ENCODE measurements at places on chromosomes 5 and 9.

- DNase-seq: no peak
These were observed 70.9 kb upstream of the KLF9 start for GRCh38 chr9:70485273-70485858.

DNA sequence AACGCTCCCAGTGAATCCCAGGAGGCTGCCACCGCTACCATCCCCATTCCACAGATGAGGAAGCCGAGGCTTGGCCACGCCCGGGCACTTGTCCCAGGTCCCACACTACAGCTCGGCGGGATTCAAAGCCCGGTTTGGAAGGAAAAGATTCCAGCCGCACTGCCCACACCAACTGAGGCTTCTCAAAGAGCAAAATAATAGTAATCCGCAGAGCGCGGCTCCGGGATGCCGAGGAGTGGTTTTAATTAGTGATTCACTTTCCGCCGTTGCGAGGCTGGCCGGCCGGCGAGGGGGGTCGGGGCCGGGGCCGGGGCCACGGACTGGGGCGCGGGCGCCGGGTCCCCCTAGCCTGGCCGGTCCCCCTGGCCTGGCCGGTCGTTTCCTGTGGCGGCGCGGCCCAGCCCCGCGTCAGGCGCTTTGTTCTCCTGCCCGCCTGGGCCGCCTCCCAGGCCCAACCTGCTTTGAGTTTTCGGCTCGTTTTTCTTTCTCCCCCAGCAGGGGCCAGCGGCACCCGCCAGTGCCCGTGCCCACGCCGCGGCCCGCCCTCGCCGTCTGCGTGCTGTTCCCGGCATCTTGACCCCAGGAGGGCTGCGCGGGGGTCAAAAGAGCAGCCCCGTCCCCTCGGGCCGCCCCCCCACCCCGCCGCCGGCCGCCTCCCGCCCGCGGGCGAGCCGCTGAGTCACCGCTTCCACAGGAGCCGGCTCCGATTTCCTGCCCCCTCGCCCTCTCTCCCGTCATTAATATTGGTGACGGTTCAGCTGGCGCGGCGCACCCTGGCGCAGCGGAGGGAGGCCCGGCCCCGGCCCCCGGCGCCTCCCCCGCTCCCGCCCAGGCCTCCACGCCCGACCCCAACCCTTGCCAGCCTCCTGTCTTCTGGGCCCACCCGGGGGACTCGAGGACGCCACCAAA is 31.2 kb downstream of the FGF18 start:
- peak; percentile 34 for DNase-seq

DNA sequence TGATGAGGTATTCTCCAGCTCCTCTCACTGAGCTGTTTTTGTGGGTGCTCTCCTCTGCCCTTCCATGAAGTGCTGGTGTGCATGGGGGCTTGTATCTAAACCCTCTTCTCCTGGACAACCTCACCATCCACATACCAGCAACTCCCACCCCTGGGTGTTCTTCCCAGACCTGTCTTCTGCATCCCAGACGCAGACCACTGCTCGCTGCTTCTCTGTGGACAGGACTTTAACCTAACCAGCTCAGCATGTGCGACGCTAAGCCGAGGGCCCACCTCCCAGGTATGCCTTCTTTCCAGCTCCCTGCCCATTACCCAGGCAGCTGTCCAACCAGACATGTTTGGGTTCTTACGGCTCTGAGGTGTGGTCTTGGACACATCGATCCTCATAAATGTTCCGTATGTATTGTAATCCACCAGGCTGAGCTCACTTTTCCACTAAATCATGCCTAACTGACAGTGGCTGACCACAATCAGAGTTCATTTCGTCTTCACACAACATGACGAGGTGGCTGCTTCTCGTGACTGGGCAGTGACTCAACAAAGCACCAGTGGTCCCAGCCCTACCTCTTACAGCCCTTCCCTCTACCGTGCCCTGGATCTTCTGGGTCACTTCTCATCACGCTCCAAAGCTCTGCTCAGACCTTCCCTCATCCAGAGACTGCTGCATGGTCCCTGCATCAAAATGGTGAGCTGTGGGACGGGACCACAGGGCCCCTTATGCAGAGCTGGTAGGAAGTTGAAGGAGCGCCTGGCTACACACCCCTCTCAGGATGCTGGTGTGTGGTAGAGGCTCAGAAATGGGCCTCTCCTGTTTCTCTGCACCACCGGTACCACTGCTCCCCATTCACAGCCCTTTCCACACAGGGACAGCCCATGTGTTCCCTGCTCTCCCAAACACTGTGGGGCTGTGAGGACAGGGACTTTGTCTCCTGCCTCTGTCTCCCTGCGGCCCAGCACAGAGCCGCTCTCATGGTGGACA is 9.6 kb upstream of the PTGES2 start:
- no peak for DNase-seq

DNA sequence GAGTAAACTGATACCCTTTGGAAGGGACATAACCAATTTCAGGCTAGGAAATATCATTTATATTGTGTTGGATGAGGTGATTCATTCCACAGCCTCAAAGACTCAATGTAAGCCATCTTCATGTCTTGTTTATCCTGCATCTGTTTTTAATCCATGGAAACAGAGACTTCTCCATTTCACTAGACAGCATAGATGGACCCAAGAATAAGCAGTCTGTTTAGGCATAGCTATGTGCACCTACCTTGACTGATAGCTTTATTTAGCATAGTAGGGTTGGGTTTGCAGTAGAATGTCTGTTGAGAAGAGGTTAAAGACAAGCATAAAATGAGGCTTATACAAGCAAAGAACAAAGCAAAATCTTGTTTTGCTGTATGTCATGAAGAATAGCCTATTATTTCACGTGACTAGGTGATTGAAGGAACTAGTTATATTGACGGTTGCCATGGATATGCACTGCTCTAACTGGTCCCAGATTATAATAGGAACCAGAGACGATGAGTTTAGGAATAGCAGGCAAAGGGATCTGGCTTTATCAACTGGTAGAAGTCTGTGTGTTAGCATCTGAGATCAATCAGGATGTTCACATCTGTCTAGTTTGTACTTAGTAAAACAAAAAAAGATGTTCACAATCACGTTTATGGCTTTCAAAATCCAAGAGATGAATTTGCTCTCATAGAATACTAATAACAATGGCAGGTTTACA is 154.8 kb upstream of the KLF9 start:
- no peak for DNase-seq

DNA sequence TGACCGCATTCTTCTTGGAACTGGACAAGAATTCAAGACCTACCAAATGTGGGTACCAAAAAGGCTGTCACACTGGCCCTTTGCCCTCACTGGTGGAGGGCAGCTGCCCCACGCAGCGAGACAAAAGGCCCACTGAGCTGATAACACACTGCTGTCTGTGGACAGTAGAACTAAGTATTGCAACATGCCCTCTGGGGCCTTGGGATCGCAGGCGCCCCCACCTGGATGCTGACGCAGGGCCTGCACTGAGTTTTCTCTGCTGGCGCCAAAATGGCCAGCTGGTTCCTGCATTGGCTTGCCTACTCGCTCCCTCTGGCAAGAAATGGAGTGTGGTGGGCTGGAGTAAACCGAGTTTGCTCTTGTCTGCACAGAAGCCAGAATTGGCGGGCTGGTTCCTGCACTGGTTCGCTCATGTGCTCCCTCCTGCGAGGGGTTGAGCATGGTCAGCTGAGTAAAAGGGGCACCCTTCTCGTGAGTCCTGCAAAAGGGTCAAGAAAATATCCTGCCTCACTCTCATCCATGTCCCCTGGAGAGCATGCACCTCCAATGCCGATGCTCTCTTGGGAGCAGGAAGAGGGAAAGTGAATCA is 55.7 kb downstream of the NXNL2 start:
- DNase-seq: no peak

DNA sequence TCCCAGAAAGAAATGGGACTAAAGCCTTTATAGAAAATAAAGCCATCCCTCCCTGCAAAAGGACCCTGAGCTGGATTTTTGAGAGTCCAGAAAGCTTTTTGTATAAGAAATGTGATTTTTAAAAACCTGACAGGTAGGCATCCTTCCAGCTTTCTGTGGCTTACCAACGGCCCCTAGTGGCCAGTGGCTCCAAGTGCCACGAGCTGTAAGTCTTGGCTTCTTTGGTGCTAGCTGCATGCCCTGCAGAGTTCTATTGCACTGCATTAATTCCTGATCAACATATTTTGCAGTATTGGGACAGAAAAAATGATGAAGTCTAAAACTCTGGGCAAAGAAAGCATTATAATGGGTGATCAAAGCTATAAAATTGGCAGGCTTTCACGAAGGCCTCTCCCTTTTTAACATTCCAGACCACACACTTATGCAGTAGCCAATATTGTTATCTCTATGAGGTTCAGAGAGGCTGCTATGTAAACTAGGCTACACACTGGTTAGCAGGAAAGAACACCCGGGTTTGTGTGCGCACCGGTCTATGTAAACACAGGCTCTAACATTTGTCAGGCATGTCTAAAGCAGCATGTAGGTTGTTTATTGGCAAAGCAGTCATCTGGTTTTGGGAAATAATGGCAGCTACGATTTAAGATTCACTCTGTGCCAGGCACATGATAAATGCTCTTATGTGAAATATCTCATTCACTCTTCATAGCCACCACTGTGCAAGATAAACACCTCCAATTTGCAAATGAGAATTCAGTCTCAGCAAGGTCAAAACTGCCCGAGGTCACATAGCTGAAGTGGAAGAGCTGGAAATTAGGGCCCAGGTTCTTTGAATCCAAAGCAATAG is 55.2 kb downstream of the NMUR2 start:
- no peak for DNase-seq

DNA sequence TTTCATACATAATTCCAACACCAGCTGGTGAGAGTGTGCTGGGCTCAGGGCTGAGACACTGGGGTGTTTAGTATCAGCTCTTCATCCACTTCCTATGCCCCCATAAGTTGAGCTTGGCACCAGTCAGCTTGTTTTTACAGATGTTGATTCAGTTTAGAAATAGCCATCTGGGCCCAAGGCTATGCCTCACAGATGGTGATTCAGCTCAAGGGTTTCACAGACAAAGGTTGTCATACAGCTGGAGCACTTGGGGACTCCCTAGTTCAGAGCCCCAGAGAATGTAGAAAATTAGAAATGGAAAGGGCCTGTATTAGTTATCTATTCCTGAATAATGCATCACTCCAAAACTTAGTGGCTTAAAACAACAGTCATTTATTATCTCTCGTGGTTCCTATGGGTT is 10.3 kb upstream of the CRHBP start:
- DNase-seq: no peak

- no peak for DNase-seq
These were observed 48.8 kb upstream of the SLC25A51 start for GRCh38 chr9:37952731-37953130.

DNA sequence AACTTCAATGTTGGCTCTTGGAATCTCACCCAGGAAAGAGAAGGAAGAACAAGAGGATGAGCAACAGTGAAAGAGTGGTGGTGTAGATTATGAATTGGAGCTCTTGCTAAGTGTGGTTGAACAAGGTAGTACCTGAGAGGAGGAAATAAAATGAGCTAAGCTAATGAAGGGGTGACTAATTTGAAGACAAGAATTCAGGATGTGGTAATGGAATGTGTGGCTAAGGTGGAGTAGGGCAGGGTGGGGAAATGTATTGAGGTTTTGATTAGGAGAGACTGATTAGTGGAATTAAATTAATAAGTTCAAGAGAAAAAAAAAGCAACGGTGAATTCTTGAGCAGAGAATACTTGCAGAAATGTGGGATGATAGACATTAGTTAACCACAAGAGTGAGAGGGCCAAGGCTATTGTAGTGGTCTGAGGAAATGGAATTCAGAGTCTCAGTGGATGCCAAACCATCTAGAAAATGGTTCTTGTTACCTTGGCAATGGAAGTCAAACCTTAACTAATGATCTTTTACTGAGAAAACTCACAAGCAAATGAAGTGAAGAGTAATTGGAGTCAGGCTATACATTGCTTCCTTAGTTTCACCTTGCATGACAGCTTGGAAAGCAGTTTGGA is 648.3 kb upstream of the ZNF608 start:
- DNase-seq: no peak

DNA sequence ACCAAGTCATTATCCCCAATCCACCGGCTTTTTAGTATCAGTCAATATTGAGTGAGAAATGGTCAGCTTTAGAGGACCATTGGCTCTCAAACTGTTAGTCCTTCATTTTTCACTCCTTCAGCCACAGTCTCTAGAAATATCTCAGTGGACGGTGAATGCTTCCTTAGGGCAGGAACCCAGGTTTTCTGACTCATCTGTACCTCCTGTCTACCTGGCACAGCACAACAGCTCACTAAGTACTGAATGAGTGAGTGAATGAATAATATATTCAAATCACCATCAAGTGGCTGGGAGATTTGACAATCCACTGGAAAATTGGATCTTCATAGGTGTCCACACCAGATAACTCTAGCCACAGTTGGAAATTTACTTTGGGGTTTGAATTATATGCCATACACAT is 609.5 kb upstream of the CLINT1 start:
- DNase-seq: no peak

- DNase-seq: no peak
These were observed 341.8 kb downstream of the MAN2A1 start for GRCh38 chr5:110031402-110032140.

- DNase-seq: no peak
These were observed 84.4 kb upstream of the RARS1 start for GRCh38 chr5:168401880-168402279.

DNA sequence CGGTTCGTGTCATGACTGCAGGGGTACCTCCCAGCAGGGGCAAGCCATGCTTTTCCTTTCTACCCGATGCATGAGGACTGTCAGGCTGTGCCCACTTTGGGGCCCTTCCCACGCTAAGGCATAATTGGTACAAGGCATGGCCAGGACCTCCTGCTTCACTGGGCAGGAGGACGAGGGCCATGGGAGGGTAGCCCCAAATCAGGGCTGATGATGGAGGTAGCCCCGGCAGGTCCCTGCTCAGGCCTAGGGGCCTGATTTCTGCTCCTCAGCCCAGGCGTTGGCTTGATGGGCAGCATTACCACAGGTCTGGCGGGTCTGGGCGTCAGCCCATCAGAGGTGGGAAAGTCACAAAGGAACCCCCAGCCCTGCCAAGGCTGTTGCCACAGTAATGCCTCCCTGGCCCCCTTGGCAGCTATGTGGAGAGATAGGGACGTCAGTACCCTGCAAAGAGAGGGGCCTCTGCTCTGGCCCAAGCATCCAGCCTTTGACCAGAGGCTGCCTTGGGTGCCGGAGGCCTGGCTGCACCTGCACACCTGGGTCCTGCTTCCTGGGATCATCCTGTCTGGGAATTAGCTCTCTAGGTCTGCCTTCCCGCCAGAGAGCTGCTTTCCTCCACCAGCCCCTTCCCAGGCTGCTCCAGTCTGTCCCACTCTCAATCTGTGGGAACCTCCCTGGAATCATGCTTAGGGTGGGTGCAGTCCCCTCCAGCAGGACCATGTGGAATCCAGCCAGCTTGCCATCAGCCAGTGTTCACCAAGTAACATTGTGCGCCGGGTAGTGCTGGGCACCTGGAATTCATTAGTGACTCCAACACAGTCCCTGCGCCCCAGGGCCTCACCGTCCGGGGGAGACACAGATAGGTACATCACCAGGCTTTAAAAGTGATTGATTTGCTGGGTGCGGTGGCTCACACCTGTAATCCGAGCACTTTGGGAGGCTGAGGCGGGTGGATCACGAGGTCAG is 15.4 kb downstream of the TSPAN17 start:
- DNase-seq: no peak

DNA sequence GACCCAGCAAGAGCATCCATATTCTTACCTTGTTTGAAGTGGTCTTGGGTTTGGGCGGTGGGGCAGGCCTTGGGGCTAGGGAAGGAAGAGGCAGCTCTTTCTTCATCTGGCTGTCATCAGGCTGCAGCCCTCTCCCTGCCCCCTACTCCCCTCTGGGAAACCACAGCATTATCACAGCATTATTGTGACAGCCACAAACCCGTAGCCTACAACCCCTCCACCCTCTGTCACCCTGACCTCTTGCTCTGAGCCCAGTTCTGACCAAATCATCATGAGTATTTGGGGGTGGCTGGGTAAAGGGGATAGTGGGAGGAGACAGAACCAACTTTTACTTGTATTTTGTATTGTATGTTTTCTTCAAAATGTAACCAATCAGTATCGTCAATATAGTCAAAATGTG is 94.3 kb upstream of the ARRDC3 start:
- no peak for DNase-seq
